ENCODE measurements at places on chromosomes 6 and 20.
A peak's percentile ranks its signal among the peaks of the same experiment; 100 is the strongest.

DNA sequence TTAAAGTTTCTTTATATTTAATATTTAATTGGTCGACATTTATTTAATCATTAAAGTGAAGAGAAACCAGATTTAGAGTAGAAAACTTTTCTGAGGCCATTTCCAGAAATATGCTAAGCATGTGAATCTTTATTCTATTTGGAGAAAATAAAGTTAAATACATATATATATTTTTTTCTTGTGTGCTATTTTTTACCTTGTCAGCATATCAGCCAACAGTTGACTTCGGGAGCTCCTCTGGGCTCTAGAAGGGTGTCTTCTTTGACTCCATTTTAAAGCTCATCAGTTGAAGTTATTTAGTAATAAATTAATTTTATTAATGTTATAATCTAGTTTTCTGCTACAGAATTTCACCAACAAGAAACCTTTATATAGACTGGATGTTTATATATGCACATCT, 73.1 kb downstream of the SH3BGRL2 start:
- no peak for DNase-seq

DNA sequence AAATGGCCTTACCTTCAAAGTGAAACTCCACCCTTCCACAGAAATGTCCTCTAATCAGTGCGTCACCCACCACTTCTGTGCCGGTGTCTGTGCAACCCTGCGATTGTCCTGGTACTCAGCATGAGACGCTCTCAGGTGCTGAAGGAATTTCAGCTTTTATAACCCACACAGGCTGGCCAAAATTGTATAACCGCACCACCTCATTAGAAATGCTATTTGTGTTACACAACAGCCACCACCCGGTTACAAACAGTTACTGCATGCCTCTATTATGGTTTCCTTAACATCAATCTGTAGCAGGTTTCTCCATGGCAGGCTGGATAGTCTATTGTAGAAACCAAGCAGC, 51.5 kb downstream of the SLC23A2 start:
- no peak for DNase-seq

DNA sequence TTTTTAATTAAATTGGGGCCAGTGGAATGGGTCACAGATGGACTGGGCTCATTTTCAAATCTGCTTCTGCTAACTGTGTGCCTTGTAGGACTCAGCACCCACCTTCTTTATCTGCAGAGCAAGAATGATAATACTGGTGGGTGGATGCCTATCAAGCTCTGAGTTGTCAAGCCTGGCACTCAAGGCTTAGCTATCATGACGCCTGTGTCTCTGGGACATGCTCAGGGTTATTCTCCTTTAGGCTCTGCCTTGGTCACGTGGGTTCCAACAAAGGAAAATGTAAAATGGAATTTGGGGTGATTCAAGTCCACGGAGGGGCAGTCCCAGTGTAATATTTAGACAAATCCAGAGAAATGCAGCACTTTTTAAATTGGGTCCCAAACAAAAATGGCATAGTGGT, 202.3 kb downstream of the TSHZ2 start:
- DNase-seq = no peak

DNA sequence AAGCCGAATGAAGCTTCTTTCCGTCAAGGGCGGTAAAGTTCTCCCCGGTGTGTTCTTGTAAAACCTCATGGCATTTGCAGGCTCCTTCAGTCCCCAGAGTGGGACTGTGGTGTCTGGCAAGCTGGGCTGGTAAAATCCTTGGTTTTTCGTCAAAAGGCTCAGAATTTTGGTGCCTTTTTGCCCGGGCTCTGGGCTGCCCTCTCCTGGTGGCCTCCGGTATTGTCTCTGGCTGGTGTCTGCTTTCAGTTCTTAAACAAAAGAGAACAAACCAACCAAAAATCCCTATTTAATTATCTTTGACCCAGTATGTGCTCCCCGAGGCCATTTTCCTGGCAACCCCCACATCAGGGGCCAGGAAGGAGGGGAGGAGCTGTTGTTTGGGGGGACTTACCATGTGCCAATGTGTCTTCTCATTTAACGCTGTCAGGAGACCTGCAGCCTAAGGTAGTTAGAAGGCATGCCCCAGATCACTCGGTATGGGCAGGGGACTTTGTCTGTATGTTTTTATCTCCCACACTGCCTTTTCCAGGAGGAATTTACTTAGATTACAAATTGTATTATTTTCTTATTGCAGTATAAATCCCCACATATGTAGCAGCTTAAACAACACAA, 11.1 kb downstream of the CDH4 start:
- peak; percentile 13 for DNase-seq

DNA sequence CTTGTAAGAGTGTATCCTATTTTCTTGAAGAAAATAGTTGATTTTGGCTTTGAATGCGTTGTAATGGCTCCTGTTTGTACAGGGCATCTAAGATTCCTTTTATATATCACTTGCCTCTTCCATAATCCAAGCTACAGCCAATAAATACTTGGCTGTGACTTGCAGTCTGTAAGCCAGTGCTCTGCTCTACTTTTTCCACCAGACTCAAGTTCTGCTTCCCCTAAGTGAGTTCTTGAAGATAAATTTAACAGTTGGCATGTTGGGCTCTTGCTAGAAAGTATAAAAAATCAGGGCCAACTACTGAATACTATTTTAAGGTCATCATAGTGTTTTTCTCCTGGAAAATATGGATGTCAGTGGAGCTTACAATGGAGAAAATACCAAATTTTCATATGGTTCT, 36.5 kb upstream of the SCGN start:
- DNase-seq = no peak

GRCh38 chr6:135270676-135271536, 89.8 kb downstream of the MYB start:
- DNase-seq = no peak

DNA sequence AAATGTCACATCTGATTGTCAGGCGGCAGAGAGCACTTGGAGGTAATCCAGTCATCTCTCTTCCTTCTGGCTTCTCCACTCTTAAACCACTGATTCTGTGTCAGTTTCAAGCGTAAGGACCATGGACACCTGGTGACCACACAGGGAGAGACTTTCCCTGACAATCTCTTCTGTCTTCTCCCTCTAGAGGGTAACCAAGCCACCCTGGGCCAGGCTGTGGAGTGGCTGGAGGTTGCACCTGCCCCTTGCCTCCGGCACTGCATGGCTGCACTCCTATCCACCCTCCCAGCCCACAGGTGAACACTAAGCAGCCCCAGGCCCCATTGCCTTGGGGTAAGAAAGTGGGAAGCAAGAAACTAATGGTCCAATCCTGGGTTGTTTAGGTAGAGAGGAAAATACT, 78.7 kb downstream of the BFSP1 start:
- no peak for DNase-seq

DNA sequence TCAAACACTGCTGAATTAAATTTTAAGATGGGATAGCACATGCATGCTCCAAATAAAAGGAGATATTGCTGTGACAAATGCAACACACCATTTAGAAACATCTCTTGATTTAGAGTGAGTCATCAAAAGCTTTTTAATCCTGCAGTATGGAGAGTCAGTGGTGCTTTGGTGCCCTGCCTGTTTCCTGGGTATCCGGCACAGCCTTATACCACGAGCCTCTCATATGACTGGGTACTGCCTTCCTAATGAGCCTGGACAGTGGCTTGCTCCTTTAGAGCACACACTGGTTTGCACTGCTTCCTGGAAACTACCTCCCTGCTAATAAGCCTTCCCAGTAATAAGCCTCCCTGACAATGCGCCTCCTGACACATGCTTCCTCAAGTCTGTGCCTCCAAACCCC, 65.3 kb upstream of the KCNK16 start:
- DNase-seq = no peak

DNA sequence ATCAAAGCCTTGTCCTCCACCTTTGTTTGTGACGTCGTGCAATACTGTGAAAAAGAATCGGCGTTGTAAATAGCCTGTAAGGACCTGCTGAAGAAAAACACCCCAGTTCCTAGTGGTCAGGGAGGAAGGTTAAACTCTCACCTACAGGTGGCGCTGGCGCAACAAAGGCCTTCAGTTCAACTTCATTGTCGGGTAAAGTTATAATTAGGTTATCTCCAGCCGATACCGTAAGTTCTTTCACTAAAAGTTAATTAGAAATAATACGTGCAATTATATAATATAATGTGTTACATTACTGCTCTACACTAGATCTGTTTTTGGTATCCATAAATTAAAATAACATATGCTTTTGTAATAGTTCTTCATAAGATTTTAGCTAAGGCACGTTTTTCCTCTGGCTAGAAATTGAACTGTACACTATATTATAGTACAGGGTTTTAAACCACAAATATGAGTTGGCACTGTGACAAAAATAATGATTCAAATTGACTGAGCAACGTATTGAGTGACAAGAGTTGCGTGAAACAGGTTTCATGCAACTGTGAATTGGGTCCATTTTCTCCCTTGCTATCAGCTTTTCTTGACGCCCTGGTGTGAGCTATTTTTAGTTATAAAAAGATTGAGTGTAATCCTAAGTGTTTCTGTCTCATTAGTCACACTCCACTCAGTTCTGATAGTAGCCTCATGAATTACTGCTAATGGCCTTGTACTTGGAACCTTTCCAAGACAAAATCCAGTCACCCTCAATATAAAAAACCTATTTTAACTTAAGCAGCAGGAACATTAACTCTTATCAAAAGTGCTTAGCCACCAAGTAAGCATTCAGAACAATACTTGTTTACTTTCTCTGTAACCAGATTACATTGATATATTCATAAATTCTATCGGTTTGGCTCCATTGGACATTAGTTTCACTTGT, 62.3 kb downstream of the KIAA0319 start:
- DNase-seq = peak; percentile 52

- DNase-seq = no peak
These were observed 80.0 kb upstream of the RPS6KA2 start for GRCh38 chr6:166707045-166707444.

- DNase-seq = no peak
These were observed 404.5 kb upstream of the HSF2 start for GRCh38 chr6:121994919-121995318.

GRCh38 chr6:150651808-150652470, 52.3 kb downstream of the PLEKHG1 start:
- DNase-seq = no peak

DNA sequence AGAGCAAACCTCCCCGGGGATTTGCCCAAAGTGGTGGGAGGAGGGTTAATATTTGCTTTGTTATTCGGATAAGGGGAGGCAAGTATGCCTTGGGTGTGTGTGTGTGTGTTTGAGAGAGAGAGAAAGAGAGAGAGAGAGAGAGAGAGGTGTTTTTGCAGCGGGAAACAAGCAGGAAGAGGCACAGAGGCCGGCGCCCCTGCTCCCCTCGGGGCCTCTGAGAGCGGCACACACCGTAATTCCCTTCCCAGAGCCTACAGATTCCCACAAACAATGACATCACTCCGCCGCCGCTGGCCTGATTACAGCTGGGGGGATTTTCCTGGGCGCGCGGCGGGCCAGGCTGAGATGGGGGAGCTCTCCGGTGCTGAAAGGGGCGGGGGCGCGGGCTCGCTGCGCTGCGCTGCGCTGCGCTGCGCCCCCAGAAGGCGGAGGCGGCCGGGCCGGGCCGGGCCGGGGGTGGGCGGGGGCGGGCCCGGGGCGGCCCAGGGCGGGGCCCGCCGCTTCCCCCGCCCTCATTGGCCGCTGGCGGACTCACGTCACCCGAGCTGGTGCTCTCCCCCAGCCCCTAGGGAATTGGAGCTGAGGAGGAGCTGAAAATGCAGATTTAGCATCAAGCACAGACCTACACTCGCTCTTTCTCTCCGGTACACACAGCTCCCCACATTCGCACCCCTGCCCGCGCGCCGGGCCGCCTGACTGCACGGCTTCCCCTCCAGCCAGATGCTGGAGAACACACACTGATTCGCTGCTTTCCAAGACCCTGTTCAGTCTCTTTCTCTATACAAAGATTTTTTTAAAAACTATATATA, at the start of gene PCSK2:
TSS of gene PCSK2 (plus strand) at position 631 of the 809 bp plus-strand sequence. CDS start 266 bp downstream, outside the sequence.
- DNase-seq = no peak

DNA sequence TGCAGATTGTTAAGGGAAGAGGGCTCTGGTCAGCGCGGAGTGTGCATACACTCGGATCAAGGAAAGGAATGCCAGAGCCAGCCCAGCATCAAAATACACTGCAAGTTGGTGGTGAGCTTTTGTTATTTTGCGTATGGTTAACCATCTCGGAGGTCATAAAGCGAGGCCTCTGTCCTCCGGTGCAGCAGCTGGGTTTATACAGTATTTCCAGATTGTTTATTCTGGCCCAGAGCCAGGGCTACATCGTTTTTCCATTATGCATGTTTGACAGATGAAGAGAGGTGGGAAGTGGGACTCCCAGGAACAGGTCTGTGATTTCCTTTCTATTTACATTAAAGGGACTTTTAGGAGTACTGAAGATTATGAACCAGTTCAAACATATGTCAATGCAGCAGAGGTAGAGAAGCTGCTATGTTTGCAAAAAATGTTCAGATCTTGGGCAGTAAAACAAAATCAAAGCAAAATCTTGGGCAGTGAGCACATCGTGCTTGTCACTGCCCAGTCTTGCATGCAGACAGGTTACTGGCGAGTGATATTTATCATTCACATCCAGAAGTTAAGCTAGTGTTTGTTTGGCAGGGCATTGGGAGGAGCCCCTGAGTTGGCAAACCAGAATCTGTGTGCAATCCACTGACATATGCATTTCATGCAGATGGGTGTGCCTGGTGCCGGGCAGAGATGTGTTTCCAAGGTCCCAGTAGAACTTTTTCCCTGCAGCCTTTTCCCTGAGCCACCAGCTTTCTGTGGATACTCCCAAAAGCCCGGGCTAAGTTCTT, 256.3 kb upstream of the TAB2 start:
- DNase-seq = no peak

DNA sequence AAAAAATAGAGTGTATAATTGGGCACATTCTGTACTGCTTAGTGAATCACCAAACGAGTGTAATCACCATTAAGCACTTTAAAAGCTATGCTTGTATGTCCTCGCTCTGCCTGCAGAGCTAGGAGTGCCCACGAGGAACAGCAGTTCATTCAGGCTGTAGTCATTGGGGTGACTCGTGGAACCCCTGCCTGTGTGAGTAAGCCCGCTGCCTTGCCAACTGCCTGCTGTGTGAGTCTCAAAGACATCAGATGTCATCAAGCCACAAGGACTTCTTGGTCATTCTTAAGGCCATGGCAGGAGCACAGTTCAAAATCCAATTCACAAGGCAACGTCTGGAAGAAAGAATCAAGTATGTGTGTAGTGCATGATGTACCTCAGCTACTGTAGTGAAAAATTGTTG, 60.4 kb downstream of the FOXO3 start:
- DNase-seq = no peak

DNA sequence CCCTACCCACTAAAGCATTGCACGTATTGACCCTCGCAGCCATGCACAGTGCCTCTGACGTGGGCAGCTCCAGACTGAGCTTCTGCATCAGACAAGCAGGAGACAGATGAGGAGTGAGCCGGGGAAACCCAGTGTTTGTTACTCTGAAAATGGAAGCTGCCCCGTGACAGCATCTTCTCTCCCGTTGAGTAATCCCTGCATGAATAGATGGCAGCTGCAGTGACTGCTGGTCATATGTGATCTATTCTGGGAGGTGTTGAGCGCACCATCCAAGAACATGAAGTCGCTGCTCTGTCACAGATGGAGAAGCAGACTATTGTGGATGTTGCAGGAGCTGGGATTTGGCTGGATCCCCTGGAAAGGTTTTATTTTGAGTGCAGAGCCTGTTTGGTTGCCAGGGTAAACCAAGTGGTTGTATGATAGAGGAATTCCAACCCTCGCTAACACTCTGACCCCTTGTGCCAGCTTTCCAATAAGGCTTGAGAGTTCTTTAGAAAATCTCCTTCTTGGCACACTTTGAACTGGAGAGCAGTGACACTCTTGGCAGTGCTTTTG, 242.2 kb downstream of the NRN1 start:
- DNase-seq = no peak
